Fibroblast of skin of abdomen (primary cell): ENCODE measurements at places on chromosomes 5 and 9.

GRCh38 chr5:74992791-74993190 is 59.6 kb downstream of the GCNT4 start:
- DNase-seq: no peak

DNA sequence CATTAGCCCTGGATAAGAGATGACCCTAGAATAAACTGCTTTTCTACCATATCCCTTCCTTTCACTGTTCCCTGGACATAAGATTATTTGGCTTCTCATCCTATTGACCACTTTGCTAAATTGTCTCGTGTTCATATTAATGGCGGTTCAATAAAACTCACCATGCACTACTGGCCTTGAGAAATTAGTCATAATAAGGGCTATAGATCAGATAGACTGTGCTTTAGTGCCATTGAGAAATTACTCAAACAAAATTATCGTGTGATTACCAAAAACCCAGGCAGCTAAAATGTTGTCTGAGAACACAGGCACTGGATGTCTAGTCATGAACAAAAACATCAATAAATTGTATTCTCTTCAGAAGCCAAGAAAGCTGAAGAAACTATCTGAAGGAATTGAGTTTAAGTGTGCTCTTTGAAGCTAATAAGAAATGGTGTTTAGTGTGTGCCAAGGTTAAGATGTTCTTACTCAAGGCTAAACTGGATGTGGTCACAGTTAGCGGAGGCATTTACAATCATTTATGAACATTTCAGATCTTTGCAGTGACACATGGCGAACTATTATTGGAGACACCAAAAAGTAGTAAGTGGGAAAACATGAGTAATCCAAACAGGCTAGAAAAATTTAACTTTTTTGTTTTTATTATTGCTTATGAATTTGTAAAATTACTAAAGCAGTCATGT is 460.4 kb upstream of the RORB start:
- DNase-seq: no peak

DNA sequence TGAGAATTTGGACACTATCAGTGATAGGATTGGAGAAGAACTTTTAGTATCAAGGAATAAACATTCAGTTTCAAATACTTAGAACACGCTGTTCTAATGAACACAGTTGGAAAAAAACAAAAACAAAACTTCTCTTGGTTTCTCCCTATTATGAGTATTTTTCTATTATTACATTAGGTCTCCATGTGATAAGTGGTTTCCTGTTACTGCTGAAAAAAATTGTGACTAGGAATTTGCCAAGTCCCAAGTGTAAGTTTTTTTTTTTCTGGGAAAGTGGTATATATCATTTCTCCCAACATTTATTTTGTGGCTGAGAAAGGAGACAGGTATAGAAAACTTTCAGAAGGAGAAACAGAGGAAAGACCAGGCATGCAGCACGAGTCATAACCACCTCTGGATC is 41.1 kb downstream of the PCSK1 start:
- no peak for DNase-seq

DNA sequence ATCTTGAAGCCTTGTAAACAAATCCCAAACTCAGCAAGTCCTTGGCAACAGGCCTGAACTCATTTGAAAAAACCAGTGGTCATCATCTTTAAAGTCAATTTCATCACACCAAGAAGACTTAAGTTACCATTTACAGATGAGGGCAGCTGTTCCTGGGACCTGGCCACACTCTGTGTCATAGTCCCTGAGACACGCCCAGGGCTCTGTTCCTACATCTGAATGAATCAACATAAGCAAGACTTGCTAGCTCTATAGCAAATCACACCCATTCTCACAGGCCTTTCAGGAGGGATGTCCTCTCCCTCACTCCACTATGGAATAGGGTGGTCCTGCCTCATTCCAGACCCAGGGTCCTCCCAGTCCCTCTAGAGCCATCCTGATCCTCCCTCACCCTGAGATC is 142.8 kb downstream of the NSG2 start:
- no peak for DNase-seq

- DNase-seq: peak; percentile 4
These were observed 19.1 kb upstream of the KCNMB1 start for GRCh38 chr5:170408226-170408625.

DNA sequence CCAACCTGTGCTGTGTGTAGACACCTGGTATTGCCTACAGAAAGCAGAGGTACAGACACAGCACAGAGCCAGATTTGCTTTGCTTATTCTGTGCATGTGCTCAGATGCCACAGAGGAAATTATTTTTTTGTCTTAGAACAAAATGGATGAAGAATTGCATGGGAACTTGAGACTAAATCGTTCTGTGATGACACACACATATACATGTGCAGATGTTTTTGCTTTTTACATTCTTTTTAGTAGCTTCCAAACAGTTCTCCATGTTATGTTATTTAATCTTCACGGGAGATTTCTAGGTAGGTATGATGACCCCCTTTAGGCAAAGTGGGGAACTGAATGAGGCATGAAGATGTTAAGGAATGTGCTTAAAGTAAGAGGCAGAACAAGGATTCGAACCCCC is 221.5 kb upstream of the PANK3 start:
- DNase-seq: peak; percentile 65

- DNase-seq: no peak
These were observed 149.0 kb downstream of the AOPEP start for GRCh38 chr9:94875300-94876020.

DNA sequence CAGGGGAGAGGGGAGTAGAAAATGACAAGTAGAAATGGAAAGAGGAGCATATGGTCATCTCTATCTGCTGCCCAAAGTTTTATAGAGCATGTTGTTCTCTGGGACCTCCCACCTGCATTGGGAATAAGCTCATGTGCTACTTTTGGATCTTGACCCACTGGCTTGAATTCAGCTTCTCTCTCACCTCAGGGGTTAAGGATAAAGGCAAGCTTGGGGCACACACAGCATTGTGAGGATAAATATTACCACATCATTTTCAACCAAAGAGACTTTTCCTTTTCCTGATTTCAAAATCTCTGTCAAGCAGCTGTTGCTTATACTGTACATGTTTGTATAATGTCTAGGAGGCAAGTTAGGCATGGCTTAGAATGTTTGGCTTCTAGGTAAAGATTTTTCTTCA is 16.6 kb downstream of the ATP10B start:
- DNase-seq: no peak

- peak; percentile 80 for DNase-seq
These were observed 44.6 kb upstream of the LPCAT1 start for GRCh38 chr5:1568201-1568979.

- no peak for DNase-seq
These were observed 533.9 kb downstream of the TLR4 start for GRCh38 chr9:118238139-118238538.

DNA sequence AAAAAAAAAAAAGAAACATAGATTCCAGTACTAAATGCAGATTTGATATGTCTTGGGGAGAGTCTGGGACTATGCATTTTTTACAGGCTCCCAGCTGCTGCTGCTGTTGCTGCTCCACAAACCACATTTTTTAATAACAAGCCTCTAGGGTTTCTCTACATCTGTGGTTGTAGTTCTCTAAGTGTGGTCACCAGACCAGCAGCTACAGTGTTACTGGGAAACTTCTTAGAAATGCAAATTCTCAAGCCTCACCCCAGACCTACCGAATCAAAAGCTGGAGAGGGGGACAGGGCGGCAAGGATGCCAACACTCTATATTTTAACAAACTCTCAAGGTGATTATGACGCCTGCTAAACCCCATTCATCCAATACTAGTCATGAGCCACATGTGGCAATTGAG is 293.4 kb upstream of the PTGER4 start:
- peak; percentile 26 for DNase-seq

DNA sequence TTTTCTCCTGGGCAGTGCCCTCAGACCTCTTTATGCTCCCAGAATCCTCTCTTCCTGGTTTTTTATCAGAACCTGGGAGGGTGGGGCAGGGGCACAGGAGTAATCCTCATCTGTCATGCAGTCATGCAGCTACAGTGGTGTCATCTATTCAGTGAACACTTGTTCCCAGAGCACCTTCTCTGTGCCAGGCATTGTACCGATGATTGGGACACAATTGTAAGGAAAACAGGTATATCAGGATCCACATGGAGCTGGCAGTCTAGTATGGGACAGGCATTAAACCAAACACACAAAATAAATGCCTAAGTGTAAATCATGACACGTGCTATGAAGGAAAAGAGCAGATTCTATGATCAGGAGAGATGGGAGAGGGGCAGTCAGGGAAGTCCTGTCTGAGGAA is 21.5 kb upstream of the IDNK start:
- no peak for DNase-seq

DNA sequence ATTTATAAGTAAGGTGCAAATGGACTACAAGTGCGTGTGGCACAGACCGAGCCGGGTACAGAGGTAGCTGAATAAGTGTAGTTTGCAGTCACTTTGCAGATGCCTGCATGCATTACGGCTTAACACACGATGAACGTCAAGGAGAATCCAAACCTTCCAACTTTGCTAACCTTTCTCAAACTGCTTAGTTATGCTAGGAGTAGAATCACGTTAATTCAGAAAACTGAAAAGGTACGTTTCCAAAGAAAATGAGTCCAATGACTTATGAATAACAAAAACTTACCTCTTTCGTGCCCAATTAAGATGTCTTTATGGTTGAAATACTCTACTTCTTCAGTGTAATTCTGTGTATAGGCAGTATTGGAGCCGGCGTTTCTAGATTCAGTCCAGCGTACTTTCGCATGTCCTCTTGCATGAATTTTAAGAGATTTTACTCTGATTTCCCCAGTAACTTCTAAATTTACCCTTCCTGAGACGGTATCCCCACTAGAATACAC is 539 bp downstream of the ARRDC3 start:
- DNase-seq: peak; percentile 38

DNA sequence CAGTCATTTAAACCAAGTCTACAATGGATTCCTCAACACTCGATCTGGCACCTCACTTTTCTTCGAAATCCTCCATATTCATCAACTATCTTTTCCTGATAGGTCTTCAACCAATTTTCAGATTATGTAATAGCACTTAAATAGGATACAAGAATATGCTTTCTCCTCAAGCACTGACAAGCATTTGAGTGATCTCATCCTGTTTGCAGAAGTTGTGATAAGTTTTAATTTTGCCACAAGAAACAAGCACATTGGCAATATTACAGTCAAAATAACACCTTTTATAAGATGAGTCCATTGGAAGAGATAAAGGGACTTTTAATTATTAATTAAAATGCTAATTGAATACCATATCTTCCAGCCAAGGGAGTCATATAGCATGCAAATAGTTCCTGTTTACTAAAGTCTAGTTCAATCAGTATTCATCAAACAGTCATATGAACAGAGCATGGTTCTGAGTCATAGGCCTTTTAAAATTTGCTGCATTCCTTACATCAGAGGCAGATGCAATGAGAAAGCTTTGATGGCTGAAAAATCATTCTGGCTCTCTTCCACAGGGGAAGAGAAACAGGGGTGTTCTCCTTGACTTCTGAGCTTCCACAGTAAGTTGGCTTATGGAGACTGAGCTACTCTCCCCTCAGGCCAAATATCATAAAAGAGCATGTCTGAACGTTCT is 32.7 kb upstream of the ZCCHC9 start:
- DNase-seq: peak; percentile 88

DNA sequence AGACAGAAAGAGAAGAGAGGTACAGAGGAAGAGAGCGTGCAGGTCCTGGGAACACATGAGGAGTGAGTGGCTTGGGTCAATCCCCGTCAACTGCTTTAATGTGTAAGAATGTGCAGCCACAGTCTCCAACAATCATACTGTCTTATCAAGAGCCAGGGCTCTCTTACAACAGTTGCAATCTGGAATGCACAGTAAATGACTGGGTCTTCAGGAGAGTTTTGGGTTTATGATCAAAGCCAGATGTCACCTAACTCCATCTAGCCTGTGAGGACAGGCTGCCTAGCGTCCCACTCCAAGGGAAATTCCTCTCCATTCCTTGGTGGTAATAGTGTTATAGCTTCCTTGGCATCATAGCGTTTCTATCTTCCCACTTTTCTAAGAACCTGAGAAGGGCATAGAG is 75.0 kb upstream of the TRIO start:
- peak; percentile 36 for DNase-seq

- DNase-seq: no peak
These were observed 473.6 kb downstream of the DMAC1 start for GRCh38 chr9:7325995-7326394.

GRCh38 chr5:141521244-141521781 is 32.4 kb downstream of the PCDHGC5 start:
- peak; percentile 99 for DNase-seq

DNA sequence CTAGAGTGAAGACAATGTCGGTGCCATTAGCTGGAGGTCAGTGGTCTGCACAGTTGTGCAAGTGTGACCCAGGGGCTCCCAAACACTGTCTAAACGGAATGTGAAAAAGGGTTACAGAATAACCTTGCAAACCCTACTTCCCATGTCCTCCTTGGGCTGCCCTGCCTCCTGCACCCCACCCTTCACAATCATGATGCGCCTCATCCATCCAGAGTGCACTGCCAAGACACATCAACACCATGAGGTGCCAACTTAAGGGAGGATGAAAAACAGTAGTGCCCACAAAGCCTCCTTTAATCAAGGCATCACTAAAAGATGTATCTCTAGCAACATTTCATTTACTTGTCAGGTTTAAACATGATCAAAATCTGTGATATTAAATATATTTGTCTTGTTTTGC is 87.1 kb downstream of the SETX start:
- DNase-seq: no peak

DNA sequence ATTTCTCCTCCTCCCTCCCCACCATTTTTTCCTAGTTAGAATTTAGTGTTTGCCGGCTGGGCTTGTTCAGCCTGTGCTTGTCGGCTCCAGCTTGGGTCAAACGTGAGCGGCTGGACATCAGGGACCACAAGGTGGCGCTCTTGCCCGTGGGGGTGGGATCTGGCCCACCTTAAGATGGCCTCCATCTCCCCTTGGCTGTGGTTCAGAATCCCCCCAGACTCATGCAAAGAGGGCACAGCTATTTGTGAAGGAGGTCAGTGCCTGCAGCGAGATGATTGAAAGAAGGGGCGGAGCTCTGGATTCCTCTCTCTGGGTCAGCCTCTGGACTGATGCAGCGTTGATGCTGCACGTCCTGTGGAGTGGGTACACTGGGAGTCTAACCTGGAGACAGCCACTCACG is 283.3 kb upstream of the TUT7 start:
- DNase-seq: peak; percentile 45

DNA sequence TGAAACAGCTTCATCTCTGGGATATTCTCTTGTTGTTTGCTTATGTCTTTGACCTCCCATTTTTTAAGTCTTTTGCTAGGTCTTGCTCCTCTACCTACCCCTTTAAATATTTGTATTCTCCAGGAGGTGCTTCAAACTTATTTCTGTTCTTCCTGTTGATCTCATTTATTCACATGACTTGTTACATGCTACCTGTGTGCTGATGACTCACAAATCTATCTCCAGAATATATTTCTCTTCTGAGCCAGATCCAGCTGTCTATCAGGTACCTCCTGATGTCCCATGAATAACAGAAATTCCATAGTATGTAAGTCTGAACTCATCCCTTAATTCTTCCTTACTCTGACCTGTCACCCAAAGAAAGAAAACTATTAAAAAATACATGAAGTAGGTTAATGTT is 11.0 kb downstream of the NIPBL start:
- no peak for DNase-seq
